ENCODE measurements at places on chromosomes 12 and 14.

DNA sequence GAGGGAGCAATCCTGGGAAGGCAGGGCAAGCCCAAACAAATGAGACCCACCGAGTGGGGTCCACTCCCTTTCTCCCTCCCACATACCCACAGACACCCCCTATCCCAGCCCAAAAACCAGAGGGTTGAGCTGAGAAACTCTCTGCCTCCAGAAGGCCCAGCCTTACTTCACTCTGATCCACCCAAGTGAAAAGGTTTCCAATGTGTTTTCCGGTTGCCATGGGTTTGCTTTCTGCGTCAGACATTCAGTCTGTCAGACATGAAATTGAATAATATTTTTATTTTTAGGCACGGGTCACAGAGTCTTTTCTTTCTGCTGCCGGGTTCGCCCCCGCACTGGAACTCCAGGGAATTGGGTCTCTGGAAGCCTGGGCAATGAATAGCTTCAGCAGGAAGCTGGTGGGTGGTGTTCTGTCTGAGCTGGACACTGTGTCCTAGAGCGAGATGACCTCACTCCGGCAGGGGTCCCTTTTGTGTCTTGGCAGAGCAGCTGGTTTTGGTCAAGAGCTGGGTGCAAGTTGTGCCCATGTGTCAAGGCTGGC, 69.8 kb upstream of the CLMN start:
- no peak for DNase-seq

GRCh38 chr12:219891-220352, 6.0 kb upstream of the SLC6A12 start:
- DNase-seq = peak; percentile 52

DNA sequence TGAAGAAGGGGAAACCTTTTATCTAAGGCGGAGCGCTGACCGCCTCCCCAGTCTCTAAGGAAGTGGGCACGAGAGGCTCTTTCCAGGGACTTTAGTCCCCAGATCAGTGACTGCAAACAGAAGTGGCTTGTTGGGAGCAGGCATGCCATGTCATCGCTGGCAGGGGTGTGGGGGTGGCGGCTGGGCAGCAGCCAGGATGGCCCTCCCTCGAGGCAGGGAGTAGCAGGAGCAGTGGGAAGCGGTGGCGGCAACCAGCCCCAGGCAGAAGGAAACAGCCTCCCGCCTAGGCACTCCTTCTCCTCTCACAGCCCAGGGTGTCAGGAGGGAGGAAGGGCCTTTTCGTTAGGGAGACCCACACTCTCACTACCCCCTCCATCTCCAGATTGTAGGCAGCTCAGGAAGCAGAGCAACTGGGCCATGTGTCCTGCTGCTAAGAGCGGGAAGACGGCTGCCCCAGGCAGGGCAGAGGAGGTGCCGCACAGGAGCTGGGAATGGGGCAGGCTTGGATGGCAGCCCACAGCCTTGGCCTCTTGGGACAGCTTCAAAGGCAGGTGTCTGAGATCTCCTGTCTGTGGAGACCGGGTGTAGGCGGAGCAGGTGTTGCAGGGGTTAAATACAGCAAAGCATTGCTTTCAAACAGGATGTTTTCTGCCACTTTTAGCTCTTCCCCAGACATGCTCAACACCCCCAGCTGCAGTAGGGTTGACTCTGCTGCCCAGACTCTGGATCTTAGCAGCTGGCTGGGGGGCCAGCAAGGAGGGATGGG, 21.8 kb downstream of the VDR start:
- DNase-seq = no peak

DNA sequence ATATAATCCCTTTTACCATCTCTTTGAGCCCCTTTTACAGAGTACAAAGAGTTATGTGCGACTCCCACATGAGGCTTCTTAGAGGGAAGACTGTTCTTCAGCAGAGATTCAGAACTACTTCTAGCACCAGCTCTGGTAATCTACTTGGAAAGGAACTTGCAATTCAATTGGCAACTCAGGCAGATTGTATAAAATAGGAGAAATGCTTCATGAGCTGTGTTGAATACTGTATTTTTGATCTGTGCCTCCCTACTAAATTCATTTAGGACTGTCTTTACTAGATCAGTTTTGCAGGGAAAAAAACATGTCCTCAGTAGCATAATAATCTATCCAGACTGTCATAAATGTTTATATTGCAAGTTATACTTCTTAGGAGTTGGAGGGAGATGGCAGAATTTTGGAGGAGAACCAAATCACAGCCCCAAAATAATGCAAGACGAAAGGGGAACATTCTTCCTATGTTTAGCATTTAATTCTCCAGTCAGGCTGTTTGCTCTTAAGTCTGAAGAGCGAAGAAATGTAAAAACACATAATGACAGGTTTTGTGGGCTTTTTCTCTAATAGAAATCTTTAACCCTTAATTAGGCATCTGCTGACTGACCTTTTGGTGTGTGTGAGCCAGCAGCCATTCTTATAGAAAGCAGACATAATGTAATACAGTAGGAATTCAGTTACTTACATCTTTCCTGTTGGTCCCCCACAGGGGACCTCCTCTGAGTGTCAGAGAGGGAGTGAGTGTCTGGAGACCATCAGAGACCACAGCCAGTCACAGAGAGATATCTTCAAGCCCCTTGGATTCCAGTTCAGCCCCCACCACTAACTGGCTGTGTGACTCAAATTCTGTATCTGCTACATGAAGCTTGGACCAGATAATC, 3.9 kb downstream of the ANO4 start:
- no peak for DNase-seq

GRCh38 chr12:4663971-4664505, 15.1 kb downstream of the NDUFA9 start:
- no peak for DNase-seq

DNA sequence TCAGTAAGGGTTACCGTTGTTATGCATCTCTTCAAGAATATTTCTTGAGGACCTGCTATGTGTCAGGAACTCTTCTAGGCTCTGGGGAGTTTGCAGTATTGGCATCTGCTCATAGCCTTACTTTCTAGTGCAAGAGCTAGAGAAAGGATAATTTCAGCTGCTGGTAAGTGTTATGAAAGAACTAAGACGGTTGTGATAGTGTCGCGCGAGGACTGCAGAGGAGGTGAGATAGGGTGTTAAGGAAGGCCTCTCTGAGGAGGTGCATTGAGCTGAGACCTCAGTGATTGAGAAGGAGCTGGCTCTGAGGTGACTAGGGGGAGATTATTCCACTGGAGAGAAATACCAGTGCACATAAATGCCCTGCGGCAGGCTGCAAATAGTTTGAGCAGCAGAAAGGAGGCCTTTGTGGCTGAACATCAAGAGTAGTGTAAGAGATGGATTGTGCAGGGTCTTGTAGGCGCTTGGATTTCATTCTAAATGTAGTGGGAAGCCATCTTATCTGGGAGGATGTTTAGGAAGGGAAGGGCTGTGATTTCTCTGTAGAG, 824 bp downstream of the DDX55 start:
- DNase-seq = no peak

GRCh38 chr12:48717252-48717695, 767 bp upstream of the CCNT1 start:
- no peak for DNase-seq

- no peak for DNase-seq
Observed at GRCh38 chr12:60577607-60578006, 981.8 kb downstream of the SLC16A7 start.

DNA sequence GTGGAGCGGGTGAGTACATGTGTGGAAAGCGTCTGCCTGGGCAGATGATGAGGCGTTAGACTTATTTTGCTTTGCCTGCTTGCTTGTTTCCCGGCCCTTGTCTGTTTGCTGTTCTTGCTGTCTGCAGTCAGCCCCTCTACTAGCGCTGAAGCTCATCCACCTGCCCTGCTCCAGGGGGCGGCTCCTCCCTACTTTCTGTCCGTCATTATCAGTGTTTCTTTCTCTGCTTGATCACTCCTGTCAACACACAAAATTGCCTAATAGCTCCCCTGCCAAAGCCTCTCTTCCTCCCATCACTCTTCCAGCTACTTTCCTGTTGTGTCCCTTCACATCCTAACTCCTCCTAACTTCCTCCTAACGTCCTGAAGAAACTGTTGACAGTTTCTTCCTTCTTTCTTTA, 34.9 kb upstream of the GALNT8 start:
- no peak for DNase-seq

DNA sequence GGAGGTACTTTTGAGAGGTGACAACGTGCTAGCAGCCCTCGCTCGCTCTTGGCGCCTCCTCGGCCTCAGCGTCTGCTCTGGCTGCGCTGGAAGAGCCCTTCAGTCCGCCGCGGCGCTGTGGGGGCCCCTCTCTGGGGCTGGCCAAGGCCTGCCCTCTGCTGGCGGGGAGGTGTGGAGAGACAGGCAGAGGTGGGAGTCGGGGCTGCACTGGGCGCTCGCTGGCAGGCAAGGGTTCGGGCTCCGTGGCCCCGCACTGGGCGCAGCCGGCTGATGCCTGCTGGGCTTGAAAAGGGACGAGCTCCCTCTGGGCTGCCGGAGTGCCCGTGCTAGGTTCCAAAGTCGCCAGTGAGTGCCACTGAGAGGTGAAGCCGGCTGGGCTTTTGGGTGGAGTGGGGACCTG, 580.0 kb downstream of the DIO2 start:
- DNase-seq = no peak

GRCh38 chr12:27015730-27016076, 1.5 kb upstream of the TM7SF3 start:
- no peak for DNase-seq

All from NCI-H524 treated with DMSO at 0.1 percent for 48 hours (cell line).